ENCODE measurements at places on chromosomes 16 and 17.

DNA sequence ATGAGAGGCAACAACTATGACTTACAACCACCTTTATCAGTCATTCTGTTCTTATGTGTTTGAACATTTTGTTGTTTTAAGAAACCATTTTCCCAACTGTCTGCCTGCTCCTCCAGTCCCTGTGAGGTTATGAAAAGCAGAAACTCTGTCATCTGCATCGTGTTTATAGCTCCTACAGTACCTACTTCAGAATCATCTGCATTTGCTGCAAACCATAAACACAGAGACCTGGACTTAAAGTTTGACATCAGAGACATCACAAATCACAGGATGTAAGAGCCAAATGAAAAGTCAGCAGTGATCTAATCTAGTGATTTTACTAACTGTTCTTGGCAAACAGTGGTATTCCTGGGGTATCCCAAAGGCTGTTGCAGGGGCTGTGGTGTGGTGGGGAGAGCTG, 55.2 kb downstream of the CDH11 start:
- DNase-seq, result no peak

- no peak for DNase-seq
These were observed 69.2 kb upstream of the TBX2 start for GRCh38 chr17:61330174-61331150.

GRCh38 chr16:75086281-75086680, 30.3 kb downstream of the LDHD start:
- no peak for DNase-seq

- no peak for DNase-seq
These were observed 1.5 kb downstream of the GRIN2A start for GRCh38 chr16:10180771-10181163.

DNA sequence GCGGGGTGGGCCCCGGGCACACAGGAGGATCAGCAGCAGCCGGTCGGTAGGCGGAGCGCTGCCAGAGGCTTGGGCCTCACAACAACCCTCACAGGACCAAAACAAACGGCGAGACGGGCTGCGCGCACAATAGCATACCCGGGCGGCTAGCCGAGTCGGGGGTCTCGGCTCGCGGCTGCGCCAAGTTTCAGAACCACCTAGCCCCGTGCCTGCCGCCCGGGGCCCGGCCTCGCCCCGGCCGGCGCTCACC, 732 bp downstream of the ULK2 start:
- DNase-seq, result peak; percentile 37

- DNase-seq, result no peak
These were observed 1.0 kb upstream of the SLC12A4 start for GRCh38 chr16:67969254-67970039.

- DNase-seq, result no peak
These were observed 6.7 kb upstream of the KRT31 start for GRCh38 chr17:41404024-41404671.

- no peak for DNase-seq
These were observed 95.7 kb downstream of the STX8 start for GRCh38 chr17:9479964-9480363.

DNA sequence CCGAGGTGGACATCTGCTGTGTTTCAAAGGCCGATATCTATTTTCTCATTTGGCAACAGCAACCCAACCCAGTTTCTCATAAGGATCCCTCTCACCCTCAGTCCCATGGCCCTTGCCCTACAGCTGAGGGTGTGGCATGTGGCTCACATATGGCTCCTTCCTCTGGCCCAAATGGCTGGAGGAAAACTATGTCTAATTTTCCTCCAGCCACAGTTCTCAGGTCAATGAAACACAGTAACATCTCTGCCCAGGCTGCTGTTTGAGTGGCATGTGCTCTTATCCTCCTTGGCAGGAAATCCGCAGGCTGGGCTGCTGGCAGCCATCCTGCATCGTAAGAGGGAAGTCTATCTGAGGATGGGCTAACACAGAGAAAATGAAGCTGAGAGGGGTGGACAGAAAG, 24.1 kb downstream of the SERPINF1 start:
- no peak for DNase-seq

- DNase-seq, result no peak
These were observed at the start of gene MEOX1 for GRCh38 chr17:43661699-43662412. TSS of gene MEOX1 (minus strand) at chr17:43661922. CDS start at chr17:43661534, 388 bp downstream.

GRCh38 chr16:11254913-11255736, 879 bp downstream of the SOCS1 start:
- DNase-seq, result no peak

DNA sequence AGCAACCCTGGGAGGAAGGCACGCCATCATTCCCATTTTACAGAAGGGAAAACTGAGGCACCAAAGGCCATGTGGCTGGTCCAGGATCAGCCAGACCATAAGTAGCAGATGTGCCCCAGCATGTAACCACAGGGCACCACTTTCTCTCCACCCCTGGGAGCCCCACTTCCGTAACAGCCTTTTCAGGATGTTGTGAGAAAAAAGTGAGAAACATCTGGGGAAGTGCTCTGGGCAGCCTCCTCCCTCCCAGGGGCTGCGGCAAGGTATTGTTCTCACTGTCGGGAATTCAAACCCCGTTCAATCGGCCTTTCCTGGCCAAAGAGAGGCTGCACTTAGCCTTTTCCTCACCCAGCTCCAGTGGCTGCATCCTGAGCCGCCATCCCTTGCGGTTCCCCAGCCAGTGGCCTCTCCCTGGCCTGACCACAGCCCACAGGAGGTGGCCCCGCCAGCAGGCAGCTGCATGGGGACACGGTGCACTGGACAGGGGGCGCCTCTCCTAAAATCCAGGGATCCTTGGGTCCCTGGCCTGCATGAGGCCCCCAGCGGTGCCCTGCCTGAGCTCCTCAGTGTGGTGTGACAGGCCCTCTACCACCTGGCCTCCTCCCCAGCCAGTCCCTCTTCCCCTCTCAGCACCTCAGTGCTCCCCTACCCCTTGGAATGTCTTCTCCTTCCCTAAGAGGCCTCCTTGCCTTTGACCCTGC, 5.7 kb upstream of the CDH5 start:
- no peak for DNase-seq

- no peak for DNase-seq
These were observed 45.2 kb downstream of the AXIN2 start for GRCh38 chr17:65515959-65516948.

GRCh38 chr16:85910854-85911247, 11.9 kb downstream of the IRF8 start:
- no peak for DNase-seq

- DNase-seq, result no peak
These were observed 1.9 kb upstream of the CBLN1 start for GRCh38 chr16:49283376-49284049.

DNA sequence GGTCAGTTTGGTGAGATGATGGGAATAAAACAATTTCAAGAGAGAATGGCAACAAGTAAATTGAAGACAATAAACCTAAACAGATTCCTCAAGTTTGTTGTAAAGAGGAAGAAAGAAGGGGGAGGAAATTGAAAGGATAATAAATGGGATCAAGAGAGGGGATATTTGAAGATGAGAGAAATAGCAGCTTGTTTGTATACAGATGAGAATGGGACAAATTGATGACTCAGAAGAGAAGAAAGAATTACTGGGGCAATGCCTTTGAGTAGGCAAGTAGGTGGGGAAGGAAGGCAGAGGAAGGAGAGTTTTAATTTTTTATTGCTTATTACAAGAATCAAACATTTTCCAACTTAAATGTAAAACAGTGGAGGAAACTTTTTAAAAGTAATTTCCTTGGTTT, 98.3 kb downstream of the CHD9 start:
- no peak for DNase-seq

GRCh38 chr17:31745964-31746600, 113.0 kb downstream of the COPRS start:
- peak; percentile 78 for DNase-seq

DNA sequence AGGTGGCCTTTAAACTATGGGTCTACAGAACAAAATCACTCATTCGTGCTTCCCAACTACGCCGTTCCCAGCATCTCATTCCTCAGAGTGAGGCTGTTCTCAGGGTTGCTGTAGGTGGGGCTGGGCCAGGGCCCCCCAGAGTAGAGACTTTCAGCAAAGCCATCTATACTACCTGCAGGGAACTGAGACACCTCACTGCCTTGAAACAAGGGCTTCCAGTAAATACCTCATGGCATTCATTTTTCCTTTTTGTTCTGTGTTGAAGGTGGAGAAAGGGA, 4.2 kb upstream of the SDK2 start:
- DNase-seq, result no peak

GRCh38 chr16:11359370-11359769, 14.1 kb downstream of the RMI2 start:
- no peak for DNase-seq

- DNase-seq, result no peak
These were observed at the start of gene LGALS9 for GRCh38 chr17:27630607-27631410. TSS of gene LGALS9 (plus strand) at chr17:27631188. CDS start at chr17:27631266, 78 bp downstream.

- no peak for DNase-seq
These were observed 26.0 kb upstream of the DLX3 start for GRCh38 chr17:50020841-50021599.

DNA sequence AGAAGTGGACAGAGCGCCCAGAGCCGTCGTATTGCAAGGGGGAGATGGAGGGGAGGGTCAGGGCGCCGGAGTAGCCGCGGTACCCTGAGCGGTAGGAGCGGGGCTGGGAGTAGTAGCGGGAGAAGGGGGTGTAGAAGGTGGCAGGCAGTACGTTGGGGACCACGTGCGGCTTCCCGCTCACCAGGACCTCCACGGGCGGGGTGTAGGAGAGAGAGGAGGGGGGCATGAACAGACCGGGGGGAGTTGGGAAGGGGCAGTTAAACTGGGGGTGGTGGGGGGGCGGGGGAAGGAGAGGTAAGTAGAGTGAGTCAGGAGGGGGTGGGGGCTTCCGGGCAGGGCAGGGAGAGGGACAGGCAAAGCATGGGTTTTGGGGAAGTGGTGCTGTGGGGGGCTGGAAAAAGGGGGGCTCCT, 16.8 kb downstream of the ST6GALNAC2 start:
- DNase-seq, result no peak

- no peak for DNase-seq
These were observed 5.1 kb upstream of the C17orf113 start for GRCh38 chr17:42055496-42055895.

DNA sequence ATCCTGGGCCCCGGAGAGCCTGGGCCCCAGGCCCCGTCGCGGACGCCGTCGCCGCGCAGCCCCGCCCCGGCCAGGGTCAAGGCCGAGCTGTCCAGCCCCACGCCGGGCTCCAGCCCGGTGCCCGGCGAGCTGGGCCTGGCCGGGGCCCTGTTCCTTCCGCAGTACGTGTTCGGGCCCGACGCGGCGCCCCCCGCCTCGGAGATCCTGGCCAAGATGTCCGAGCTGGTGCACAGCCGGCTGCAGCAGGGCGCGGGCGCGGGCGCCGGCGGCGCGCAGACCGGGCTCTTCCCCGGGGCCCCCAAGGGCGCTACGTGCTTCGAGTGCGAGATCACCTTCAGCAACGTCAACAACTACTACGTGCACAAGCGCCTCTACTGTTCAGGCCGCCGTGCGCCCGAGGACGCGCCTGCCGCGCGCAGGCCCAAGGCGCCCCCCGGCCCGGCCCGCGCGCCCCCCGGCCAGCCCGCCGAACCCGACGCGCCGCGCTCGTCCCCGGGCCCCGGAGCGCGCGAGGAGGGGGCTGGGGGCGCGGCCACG, 36.8 kb upstream of the ZC3H18 start:
- DNase-seq, result no peak

DNA sequence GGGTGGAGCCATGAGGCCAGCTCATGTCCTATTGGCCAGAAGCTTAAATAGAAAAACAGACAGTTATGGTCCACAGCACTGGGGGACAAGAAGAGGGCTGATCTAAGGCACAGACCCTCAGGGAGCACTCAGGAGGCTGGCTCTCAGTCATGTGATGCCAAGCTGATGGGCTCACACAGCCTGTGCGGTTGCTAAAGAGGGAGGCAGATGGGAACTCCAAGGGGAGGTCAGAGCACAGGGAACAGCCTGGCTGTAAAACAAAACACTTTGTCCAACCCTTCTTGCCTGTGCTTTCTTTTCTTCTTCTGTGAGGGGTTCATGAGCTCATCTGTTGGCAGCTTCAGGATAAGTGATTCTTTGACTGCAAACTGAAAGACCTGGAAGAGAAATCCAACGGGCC, 27.2 kb downstream of the CNTNAP1 start:
- DNase-seq, result no peak

DNA sequence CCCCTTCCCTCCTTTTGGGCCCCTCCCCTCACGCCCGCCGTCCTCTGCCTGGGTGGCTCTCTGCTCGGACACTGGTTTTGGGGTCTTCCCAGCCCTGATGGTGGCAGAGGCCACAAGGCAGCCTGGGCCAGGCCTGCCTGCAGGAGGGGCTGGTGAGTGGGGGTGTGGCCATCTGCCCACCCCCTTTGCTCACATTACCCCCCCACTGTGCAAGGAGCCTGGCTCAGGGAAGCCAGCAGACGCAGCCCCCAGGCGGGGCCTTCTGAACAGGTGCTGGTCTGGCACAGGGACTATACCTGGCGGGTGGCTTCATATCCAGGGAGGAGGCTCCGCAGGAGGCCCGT, 10.7 kb upstream of the ZFPM1 start:
- no peak for DNase-seq

DNA sequence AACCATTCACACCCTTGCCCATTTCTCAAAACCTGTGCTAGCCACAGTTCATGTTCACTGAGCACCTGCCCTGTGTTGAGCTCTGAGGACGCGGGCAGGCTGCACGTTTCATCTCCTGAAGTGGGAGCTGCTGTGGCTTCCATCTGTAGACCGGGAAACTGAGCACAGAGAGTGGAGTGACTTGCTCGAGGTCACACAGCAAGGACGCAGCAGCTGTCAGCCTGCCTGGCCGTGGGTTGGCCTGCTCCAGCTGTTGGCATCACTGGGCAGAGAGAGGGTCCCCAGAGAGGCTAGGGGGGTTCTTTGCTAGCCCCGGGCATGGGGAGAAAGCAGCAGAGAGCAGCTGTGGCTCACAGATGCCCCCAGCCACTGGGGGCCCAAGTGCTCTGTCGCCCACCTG, 28.8 kb downstream of the ZFPM1 start:
- no peak for DNase-seq

GRCh38 chr17:35906191-35906925, 24.2 kb downstream of the RDM1 start:
- no peak for DNase-seq

DNA sequence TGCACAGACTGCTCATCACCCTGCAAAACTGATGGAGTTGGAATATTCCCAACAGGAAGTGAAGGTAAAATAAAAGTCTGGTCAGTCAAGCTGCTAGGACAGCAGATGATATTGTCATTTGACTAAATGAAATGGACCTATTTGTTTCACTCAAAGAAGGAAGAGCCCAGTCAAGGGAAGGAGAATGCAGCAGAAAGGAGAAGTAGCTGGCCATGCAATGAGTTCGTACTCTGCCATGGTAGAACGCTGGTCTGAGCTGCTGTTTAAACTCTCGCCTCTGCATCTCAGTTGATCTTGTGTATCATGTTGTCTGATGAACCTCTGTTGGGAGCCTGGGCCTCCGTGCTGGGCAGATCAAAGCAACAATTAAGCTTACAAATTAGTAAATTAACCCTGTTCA, 15.6 kb upstream of the YPEL2 start:
- DNase-seq, result no peak

DNA sequence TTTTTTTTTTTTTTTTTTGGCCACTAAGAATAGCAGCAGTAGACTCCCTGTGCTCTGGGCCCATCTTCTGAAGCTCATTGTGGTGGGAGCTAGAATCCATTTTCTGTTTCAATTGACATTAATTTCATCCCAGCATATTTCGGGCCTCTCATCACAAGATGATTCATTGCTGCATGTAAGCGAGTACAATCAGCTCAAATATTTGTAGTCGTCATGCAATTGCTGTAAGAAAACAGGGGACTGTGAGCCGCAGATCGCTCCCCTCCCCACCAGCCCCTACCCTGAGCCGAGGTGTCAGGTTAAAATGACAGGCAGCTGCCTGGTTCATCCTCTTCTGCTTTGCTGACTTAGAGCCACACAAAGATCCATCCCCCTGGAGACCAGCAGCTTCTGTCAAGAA, 358.8 kb upstream of the CDH5 start:
- no peak for DNase-seq

- DNase-seq, result no peak
These were observed 28.0 kb upstream of the DDX52 start for GRCh38 chr17:37671028-37671823.
